Endothelial cell of umbilical vein (primary cell): ENCODE measurements at places on chromosomes 5 and 9. TPM values are rescaled to one million over a fixed set of nuclear protein-coding genes. Genes with fewer than 3 reads are reported as not detected.
A peak's percentile ranks its signal among the peaks of the same experiment; 100 is the strongest.

EQTN gene
- total RNA-seq = not detected in 2 replicates

DNA sequence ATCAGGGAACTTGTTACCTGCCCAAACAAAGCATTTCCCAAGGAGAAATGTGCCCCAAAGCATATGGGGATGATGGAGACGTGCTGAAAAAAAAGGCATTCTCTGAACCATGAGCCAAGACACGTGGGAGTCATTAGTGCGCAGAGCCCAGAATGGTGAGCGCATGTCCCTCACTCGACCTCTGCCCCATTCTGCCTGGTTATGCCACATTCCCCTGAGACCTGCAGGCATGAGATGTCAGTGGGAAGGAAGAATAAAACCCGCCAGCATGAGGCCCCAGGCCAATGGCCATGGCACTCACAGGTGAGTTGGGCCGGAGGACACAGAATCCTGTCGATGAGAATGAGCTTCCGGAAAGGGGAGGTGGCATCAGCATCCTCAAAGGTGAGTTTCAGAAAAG is 228.9 kb downstream of the CDK5RAP2 start:
- H3K4me3 ChIP-seq = no peak overlapping the region
- DNase-seq = no peak
- H3K27me3 ChIP-seq = no peaks in the 10 kb centered on the region
- no peaks in the 10 kb centered on the region for H3K4me1 ChIP-seq

DNA sequence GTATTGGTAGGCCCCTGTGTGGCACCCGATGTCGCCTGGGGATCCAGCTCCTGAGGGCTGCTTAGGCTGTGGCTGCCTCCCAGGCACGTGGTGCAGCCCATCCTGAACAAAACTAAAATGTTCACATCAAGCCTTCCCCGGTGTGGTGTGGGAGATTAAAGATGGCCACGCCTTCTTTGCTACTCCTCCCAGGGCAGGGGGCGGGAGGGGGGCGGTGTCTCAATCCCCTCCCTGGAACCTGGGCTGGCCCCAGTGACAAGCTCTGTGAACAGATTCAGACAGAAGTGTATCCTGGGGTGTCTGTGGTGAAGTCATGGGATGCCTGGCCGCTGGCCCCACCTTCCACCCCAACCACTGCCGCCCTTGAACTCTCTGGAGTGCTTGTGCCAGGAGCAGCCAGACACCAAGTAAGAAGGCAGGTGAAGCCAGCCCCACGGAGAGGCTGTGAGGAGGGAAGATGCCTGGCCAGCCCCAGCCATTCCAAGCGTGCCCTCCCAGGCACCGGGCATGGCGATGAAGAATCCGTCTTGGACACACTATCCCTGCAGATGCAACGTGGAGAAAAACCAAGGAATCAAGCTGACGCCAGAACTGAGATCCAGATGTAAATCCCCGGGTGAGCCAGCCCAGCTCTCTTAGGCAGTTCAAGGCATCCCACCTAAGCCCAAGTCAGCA is 75.8 kb downstream of the AK8 start:
- no peaks in the 10 kb centered on the region for H3K4me1 ChIP-seq
- H3K27ac ChIP-seq = no peak overlapping the region
- H3K27me3 ChIP-seq = peaks cover 12% of the 10 kb centered on the region
- H3K4me3 ChIP-seq = no peak overlapping the region

ADAMTS19 gene
- not detected in 2 replicates for total RNA-seq

GRCh38 chr9:92764381-92764987 is at the start of gene BICD2:
TSS of gene BICD2 (minus strand) at chr9:92764833. CDS start at chr9:92764744, 89 bp downstream.
- peak within 1 kb of the TSS; percentile 95 for H3K27ac ChIP-seq
- H3K27me3 ChIP-seq = no peaks in the 10 kb centered on the region
- peaks cover 16% of the 10 kb centered on the region for H3K4me1 ChIP-seq
- peak; percentile 35 for DNase-seq
- no peaks in the 10 kb centered on the region for H3K36me3 ChIP-seq

GRCh38 chr5:139413153-139413552 is 9.3 kb upstream of the SPATA24 start:
- no peak overlapping the region for H3K4me3 ChIP-seq
- no peak overlapping the region for H3K27ac ChIP-seq
- H3K36me3 ChIP-seq = peaks cover 10% of the 10 kb centered on the region
- DNase-seq = no peak
- no peaks in the 10 kb centered on the region for H3K27me3 ChIP-seq

DNA sequence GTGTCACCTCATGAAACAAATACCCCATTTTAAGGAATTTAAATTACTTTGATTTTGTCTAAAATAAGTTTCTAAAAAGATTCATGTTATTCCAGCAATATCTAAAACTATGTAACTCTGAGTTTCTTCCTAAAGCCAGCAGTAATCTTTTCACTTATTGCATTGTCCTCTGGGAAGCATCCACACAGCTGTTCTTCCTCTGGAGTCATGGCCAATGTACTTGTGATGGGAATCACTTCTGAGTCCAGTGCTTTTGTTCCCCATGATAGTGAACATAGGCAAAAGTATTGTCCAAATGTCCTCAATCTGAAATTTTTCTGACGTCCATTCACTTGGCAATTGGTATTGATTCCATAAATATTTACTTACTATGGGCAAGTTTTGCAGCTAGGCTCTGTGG is 125.0 kb downstream of the STARD4 start:
- H3K4me1 ChIP-seq = no peaks in the 10 kb centered on the region
- H3K27me3 ChIP-seq = no peaks in the 10 kb centered on the region
- DNase-seq = no peak
- H3K4me3 ChIP-seq = no peak overlapping the region

AGTPBP1 gene
- 18.4 and 19.1 TPM in 2 replicates for total RNA-seq

LCN1 gene
- total RNA-seq = not detected in 2 replicates

DNA sequence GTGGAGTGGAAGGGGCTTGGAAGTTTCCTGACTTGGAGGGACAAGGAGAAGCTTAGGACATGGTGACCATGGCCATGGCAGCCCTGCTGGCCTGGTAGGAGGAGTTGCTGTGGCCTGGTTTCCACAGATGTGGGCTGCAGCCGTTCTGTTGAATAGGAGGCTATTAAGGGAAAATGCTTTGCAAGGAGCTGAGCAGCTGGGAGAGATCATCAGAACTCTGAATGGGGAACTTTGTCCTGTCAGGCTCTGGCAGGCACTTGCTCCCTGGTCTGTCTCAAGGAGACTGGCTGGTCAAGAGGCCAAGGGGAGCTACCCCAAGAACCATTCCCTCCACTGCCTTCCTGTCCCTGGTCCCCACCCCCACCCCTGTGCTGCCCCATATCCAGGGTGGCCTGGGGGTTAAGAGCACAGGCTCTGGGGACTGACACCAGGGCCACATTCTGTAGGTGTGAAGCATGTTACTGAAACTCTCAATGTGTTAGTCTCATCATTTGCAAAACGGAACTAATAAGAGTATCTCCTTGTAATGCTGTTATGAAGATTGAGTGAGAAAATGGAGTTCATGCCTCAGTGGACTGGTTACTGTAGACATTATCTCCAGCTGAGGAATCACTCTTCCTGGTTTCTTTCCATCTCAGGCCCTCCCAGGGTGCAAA is 84.0 kb upstream of the ARAP3 start:
- no peak overlapping the region for H3K27ac ChIP-seq
- no peaks in the 10 kb centered on the region for H3K4me1 ChIP-seq
- DNase-seq = no peak

- H3K4me1 ChIP-seq = no peaks in the 10 kb centered on the region
- H3K4me3 ChIP-seq = no peak overlapping the region
- H3K27ac ChIP-seq = no peak overlapping the region
- no peak for DNase-seq
- H3K36me3 ChIP-seq = no peaks in the 10 kb centered on the region
Observed at GRCh38 chr5:102794047-102794446, 38.9 kb downstream of the PAM start.

DNA sequence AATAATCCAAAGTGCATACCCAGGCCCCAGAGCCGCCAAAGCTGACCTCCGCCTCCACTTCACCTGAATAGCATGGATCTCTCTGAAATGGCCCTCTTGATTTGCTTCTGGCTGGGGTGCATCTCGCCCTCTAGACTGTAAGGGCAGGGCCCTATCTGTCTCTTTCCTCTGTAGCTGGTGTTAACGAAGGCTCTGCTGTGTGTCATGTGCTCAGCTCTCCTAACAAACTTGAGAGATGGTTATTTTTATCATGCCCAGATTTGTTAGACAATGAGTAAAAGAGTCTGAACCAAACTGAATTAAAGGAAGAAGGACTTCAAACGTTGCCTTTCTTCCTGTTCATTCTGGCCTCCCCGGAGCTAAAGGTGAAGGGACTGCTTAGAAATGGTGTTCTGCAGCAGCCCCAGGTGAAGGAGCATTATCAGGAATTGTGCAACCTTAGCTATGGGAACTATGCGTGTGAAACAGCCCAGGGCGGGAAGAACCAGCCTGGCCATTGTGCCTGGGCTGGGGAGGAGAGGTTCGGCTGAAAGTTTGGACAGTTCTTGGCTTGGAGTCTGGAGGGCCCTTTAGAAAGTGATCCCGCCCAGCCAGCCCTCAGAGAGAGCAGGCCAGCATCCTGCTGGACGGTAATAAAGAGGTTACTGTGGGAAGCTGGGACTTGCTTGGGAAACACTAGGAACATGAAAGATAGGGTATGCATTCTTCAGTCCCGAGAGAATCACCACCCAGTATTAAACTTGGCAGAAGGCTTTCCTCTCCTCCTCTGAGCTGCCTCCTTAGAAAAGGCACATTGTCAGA is 73.5 kb downstream of the WWC1 start:
- H3K27me3 ChIP-seq = no peaks in the 10 kb centered on the region
- no peak for DNase-seq
- H3K36me3 ChIP-seq = no peaks in the 10 kb centered on the region
- H3K4me3 ChIP-seq = no peak overlapping the region

GRCh38 chr5:51544031-51544785 is 161.0 kb downstream of the ISL1 start:
- no peaks in the 10 kb centered on the region for H3K4me1 ChIP-seq
- DNase-seq = peak; percentile 12
- no peaks in the 10 kb centered on the region for H3K36me3 ChIP-seq
- H3K27me3 ChIP-seq = no peaks in the 10 kb centered on the region
- H3K27ac ChIP-seq = no peak overlapping the region

- H3K27ac ChIP-seq = no peak overlapping the region
- H3K4me3 ChIP-seq = no peak overlapping the region
- no peaks in the 10 kb centered on the region for H3K36me3 ChIP-seq
- DNase-seq = peak; percentile 23
- H3K4me1 ChIP-seq = peaks cover 34% of the 10 kb centered on the region
- H3K27me3 ChIP-seq = no peaks in the 10 kb centered on the region
Observed at GRCh38 chr5:61344187-61344944, 12.3 kb downstream of the ZSWIM6 start.

DNA sequence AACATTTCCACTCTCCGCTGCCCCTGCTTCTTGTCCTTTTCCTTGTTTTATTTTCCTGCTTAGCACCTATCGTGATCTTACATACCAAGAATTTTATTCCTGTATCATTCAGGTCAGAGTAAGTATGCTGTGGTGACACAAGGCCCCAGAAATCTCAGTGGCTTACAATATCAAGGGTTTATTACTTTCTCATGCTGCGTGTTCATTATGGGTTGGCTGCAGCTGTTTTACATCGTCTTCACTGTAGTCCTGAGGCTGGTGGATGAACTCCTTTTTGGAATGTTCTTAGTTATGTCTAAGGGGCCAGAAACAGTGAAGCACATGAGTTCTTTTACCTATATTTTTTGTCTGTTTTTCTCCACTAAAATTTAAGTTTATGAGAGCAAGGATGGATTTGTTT is 51.2 kb downstream of the FCHO2 start:
- H3K27ac ChIP-seq = no peak overlapping the region
- H3K27me3 ChIP-seq = no peaks in the 10 kb centered on the region
- H3K4me1 ChIP-seq = no peaks in the 10 kb centered on the region
- no peak for DNase-seq
- H3K4me3 ChIP-seq = no peak overlapping the region

DNA sequence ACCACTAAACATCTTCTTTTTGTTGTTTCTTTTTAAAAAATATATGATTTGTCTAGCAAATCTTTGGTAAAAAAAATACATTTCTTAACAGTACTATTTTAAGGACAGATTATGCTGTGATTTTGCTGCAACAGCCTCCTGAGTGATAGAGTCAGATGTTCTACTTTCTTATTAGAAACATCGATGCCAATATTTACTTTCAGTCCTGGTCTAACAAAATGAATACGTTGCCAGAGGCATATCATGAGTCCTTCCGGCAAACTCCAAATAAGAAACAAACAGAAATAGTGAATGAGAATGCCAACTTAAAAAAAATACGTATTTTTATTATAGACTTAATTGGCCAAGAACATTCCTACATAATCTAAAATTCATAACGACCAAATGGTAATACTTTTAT is 371.5 kb downstream of the ADGRV1 start:
- no peak overlapping the region for H3K27ac ChIP-seq
- no peaks in the 10 kb centered on the region for H3K27me3 ChIP-seq
- no peak for DNase-seq
- H3K4me3 ChIP-seq = no peak overlapping the region

DNA sequence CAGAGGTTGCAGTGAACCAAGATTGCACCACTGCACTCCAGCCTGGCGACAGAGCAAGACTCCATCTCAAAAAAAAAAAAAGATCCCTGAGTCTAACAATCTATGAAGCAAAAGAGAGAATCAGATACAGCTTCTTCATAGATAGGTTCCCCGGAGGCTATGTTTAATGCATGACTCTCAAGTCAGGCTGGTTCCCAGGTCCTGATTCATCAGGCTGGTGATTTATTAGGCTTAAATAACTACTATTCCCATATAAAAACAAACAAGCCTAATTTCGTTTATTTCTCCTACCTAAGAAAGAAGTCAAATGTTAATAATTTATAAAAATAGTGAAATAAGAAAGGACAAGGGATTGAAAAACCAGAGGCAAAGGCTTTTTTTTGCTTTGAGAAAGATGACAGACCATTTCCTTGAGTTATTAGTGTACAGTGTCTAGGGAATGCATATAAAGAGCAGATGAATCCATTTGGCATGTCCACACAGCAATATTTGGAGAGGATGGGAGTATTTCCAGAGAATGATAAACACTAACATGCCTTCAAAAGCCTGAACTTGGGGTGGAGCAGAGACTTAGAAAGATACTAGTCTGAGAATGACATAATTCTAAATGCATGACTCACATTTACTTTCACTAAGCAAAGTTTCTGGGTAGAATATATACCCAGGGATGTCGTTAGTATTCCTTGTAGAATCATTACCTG is 115.3 kb downstream of the NREP start:
- no peaks in the 10 kb centered on the region for H3K36me3 ChIP-seq
- H3K4me3 ChIP-seq = no peak overlapping the region
- H3K27me3 ChIP-seq = no peaks in the 10 kb centered on the region
- H3K4me1 ChIP-seq = no peaks in the 10 kb centered on the region

TMC1 gene
- total RNA-seq = 0.48 and 1.5 TPM in 2 replicates

DNA sequence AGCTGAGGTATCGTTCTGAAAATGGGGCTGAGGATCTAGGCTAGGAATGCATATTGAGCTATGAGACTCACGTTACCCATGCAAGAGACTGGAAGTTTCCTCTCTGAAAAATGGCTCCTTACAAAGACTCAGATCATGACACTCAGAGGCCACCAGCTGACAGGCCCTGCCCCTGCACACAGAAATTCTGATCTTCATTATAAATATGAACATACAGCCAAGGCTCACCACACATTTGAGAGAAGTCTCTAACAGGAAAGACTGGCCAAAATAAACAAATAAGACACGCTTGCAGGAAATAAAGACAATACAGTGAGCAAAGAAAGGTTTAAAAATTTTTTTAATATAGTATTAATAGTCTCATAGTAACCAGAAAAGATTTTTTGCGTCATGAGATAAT is 365.9 kb downstream of the NFIB start:
- peak overlapping the region; percentile 47 for H3K27ac ChIP-seq
- H3K4me1 ChIP-seq = peaks cover 18% of the 10 kb centered on the region
- H3K36me3 ChIP-seq = no peaks in the 10 kb centered on the region
- no peaks in the 10 kb centered on the region for H3K27me3 ChIP-seq
- no peak overlapping the region for H3K4me3 ChIP-seq
